ENCODE measurements at places on chromosomes 13 and 19. TPM values are rescaled to one million over a fixed set of nuclear protein-coding genes. Genes with fewer than 3 reads are reported as not detected.
A peak's percentile ranks its signal among the peaks of the same experiment; 100 is the strongest.

Gene HCN2
- 1.2 TPM for total RNA-seq

Gene PSG1
- total RNA-seq: not detected

Gene ZNF57
- 4.1 TPM for total RNA-seq

- no peak for DNase-seq
Observed at GRCh38 chr13:40181203-40181845, 485.1 kb downstream of the FOXO1 start.

DNA sequence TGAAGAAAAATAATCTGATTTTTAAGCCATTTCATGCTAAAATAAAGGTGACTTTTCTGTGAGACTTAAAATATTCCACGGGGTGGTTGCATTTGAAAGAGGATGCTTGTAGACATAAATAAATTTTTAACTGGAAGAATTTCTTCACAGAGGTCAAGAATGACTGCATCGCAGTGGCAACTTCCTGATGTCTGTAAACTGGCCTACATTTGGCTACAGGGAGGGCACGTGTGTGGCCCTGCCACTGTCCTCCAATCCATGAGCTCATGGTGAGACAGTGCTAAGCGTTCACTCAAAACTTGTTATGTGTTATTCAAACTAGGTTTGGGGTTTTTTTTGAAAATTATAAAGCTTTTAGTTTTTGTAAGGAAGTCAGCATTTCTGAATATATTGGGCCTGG is 1089.3 kb downstream of the EFNB2 start:
- DNase-seq: no peak

GRCh38 chr19:58544591-58545285 is 874 bp downstream of the TRIM28 start:
- DNase-seq: peak; percentile 57

DNA sequence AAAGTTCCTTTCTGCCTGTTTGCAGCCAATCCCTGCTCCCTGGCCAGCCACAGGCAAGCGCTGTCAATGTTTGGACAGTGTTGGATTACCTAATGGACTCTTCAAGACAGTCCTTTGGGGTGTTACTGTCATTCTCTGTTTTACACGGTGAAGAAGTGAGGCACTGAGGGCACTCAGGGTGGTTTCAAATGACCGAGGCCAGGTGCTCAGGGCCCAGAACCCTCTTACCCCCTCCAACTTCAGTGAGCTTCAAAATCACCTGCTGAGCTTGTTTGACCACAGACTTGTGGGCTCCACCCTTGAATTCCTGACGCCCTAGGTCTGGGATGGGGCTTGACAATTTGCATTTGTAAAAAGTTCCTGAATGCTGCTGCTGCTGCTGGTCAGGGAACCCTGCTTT is 97.9 kb downstream of the GGACT start:
- no peak for DNase-seq
